ENCODE measurements at places on chromosomes 5 and 9.

- DNase-seq, result no peak
Observed at GRCh38 chr9:129141066-129142041, 30.1 kb downstream of the PTPA start.

DNA sequence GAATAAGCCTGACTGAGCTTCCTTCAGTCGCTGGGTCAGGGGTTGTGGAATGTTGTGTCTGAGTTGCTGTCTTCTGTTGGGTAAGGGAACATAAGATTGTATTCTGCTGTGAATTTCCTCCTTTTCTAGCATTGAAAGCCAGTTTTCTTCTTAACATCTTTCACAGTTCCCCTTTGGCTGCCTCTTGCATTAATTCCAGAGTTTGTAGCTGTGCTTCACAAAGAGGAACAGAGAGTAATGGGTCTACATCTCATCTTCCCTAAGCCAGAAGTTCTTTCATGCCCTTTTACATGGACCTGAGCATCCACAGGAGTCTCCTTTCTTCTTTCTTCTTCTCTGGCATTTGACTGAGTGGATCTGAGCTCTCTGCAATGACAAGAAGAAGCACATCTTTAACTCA lies 686.8 kb downstream of the KCTD16 start:
- DNase-seq, result no peak

DNA sequence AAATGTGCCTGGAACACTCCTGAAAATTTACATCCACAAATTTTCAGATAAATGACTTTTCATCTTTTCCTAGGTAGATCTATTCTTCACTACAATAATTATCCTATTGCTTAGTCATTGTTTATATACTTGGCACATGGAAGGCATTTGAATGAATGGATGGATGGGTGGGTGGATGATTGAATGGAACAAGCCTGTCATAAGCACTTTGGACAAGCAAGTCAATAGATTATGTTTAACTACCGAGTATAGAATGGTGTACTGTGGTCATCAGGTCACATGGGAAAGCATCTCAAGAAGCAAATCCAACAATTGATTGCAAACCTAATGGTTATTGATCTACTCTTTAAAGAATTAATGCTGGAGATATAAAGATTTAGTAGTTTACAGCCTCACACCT lies 114.4 kb upstream of the DMRTA1 start:
- no peak for DNase-seq

GRCh38 chr5:15821506-15821905 lies 321.5 kb downstream of the FBXL7 start:
- no peak for DNase-seq

DNA sequence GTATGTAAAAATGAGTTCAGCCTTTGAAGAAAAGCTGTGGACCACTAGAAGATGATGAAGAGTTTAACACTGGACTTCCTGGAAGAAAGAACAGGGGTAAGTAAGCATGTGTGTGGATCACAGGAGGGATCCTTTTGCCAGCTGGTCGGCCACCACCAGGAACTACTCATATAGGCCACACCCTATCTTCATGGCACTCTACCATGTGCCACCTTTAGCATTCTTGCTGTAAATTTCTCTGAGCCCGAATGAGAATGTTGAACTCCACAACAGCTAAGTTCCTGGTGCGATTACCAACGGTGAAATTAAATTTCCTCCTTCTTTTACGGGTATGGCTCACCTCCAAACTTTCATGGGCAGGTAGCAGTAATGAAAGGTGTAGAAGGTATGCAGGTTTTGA lies 102.3 kb downstream of the ATP10B start:
- DNase-seq, result no peak

- no peak for DNase-seq
Observed at GRCh38 chr9:133945977-133946753, 46.0 kb downstream of the VAV2 start.

DNA sequence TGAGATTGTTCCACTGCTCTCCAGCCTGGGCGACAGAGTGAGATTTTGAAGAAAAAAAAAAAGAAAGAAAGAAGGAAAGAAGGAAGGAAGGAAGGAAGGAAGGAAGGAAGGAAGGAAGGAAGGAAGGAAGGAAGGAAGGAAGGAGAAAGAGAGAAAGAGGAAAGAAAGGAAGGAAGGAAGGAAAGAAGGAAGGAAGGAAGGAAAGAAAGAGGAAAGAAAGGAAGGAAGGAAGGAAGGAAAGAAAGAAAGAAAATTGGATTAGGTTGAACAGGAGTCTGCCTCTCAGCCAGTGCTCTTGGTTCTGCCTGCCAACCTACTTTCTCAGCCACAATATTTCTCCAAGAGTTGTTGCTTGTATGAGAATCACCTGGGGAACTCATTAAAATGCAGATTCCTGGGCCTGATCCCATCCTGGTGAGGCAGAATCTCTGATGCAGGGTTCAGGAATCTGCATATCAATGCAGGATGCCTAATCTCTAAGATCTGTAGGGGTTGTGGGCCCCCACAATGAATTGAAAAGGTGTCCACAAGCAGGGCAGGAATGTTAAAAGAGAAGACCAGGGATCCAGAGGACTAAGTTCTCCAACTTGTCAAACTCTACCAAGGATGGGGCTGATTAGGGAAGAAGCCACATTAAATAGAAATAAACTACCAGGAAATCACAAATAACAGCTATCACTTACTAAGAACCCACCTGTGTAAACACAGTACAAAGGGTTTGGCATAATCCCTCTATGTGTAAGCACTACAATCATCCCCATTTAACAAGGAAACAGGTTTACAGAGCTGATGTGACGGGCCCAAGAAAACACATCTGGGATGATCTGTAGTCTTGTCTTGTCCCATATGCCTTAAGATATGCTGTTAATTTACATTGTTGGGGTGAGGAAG lies 23.4 kb upstream of the GALNT10 start:
- DNase-seq, result no peak

DNA sequence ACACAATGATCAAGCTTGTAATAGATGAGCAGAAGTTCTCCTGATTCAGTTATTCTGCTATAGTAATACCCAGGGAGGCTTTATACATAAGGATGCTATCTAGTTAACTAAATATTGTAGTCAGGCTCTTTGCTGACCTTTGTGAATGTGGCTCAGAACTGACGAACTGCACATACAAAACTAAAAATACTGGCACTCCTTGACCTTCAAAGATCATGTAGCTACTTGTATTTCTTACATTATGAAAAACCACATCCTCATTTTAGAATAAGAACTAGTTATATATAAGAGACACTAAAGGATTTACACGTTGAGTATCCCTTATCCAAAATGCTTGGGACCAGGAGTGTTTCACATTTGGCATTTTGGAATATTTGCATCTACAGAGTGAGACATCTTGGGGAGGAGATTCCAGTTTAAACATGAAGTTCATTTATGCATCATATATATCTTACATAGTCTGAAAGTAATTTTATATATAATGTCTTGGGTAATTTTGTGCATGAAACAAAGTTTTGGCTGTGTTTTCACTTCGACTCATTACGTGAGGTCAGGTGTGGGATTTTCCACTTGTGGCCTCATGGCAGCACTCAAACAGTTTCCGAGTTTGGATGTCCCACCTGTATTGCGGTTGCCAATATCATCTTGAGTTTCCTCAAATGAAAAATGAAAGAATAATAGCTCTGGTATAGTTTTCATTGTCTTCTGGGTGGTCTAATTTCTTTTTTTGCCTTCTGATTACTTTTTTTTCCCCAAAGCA lies 58.4 kb upstream of the FBXL7 start:
- no peak for DNase-seq

DNA sequence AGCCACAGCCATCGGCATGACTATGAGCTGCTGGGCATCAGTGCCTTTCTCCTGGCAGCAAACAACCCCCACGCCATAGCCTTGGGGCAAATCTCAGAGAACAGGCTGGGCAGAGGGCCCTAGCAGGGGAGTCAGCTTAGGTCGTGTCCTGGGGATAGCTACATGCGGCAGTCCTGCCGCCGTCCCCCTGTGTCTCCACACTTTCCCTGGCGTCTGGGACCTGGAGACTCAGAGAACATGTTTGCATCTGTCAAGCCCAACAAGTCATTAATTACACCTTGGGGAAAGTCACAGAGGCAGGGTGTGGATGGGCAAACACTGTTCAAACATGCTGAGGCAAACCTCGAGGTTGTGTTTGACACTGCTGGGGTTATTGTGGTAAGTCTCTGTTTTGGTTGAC lies 123.6 kb downstream of the C5orf15 start:
- DNase-seq, result no peak

DNA sequence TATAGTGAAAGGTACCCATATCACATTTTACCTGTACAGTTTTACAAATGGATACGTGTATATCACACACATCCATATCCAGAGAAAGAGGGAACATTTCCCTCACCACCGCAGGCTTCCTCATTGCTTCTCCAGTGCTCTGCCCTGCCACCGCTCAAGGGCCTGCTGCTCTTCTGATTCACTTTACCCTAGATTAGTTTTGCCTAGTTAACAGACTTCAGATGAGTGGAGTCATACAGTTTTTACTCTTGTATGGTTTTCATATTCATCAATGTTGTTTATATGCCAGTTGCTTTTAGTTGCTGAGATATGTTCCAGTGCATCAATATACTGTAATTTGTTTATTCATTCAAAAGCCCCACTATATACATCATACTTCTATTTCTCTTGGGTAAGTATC lies 53.9 kb upstream of the POMT1 start:
- no peak for DNase-seq

- DNase-seq, result no peak
Observed at GRCh38 chr9:98477884-98478283, 222.4 kb upstream of the TBC1D2 start.

DNA sequence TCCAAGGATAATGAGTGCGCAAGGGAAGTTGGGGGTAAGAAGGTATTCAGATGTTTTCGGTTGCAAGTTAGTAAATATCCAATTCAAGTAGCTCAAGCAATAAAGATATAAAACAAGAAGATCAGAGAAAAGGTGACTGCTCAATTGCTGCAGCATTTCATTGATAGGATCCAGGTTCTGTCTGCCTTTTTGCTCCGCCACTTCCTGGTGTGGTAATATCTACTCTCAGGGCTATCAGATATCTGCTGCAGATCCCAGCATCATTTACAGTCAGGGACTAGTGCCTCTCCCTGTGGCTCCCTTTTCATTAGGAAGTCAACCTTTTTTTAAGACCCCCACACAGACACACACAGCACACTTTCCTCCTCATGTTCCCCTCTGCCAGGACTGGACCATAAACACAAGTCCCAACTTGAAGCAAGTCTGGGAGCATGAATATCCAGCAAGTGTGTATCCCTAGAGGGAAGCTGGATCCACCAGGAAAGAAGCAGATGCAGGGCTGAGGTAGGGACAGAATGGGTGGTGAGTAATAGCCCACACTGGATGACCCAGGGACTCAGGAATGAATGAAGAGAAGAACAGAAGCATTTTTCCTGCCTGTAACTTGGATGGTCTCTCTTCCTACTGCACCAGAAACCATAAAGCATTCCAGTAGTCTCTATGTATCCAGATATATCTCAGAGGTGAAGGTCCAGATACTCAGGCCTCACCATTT lies 53.7 kb downstream of the ZNF622 start:
- DNase-seq, result no peak

DNA sequence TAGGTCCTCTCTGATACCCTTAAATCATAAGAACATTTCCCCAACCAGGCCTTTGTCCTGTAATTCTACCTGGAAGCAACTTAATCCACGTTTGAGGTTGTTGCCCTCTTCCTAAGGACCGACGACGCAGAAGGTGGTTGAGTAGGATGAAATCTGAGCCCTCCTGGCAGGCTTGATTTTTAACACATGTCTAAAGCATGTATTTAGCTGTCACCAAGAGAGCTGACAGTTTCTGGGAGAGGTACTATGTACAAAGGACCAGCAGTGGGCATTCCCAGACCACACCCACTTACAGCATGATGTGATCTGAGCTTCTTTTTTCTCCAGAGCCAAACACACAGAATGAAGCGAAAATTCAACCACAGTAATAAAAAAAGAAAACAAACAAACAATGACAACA lies 260.9 kb downstream of the SH3GL2 start:
- DNase-seq, result no peak

- DNase-seq, result no peak
Observed at GRCh38 chr5:147234825-147235635, at the start of gene STK32A. Gene STK32A, plus strand, starts transcription at chr5:147235026. Its CDS starts 4,609 bp downstream, at chr5:147239635.

DNA sequence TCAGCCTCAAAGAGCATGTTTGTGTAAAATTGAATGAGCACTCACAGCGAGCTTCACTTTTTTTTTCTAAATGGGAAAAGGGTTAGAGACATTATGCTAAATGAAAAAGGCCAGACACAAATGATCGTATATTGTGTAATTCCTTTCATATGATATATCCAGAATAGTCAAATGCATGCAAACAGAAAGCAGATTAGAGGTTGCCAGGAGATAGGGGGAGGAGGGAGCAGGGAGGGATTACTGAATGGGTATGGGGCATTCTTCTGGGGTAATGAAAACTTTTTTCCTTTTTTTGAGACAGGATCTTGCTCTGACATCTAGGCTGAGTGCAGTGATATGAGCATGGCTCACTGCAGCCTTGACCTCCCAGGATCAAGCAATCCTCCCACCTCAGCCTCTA lies 47.1 kb downstream of the DMAC1 start:
- DNase-seq, result no peak

DNA sequence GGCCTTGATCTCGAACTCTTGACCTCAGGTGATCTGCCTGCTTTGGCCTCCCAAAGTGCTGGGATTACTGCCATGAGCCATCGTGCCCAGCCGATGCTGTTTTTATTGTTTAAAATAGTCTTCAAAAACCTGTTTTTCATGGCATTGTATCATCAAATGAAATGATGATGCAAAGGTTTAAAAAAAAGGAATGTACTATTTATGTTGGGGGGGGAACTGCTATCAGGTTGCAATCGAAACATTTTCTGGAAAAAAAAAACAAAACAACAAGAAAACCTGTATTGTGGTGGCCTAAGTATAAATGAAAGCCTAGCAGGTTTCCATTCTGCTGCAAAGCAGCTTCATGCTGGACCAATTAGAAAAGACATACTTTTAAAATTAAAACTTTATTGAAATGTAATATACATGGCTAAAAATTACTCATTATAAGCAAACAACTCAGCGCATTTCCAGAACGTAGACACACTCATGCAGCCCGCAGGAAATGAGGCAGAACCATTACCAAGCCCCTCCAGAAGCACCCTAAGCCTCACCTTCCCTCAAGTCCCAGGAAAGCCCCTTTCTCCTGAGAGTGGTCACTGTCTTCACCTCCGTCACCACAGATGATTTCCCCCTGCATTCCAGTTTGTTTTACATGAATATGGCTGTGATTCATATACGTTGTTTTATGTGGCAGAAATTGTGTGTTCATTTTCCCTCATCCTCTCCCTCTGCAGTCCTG lies 19.0 kb downstream of the GPR107 start:
- no peak for DNase-seq

GRCh38 chr5:96350678-96351077 lies 82.4 kb downstream of the PCSK1 start:
- no peak for DNase-seq

GRCh38 chr5:5146530-5147160 lies 6.5 kb downstream of the ADAMTS16 start:
- DNase-seq, result no peak

- DNase-seq, result no peak
Observed at GRCh38 chr5:97628031-97628430, 445.0 kb upstream of the RIOK2 start.

GRCh38 chr9:127612939-127613582 lies 984 bp downstream of the STXBP1 start:
- no peak for DNase-seq

- no peak for DNase-seq
Observed at GRCh38 chr5:67723873-67724272, 491.7 kb upstream of the PIK3R1 start.

- peak; percentile 31 for DNase-seq
Observed at GRCh38 chr5:95620870-95621838, 1.3 kb downstream of the GPR150 start.
